Activated CD4-positive, alpha-beta T cell treated with anti-CD3 and anti-CD28 coated beads, Interleukin-2, amount 50 U/mL, for 48 hours (primary cell): ENCODE measurements at places on chromosomes 6 and 20.

GRCh38 chr6:160022793-160023192 is 53.9 kb downstream of the IGF2R start:
- DNase-seq: no peak

GRCh38 chr6:5044866-5045265 is 40.3 kb upstream of the PPP1R3G start:
- no peak for DNase-seq

DNA sequence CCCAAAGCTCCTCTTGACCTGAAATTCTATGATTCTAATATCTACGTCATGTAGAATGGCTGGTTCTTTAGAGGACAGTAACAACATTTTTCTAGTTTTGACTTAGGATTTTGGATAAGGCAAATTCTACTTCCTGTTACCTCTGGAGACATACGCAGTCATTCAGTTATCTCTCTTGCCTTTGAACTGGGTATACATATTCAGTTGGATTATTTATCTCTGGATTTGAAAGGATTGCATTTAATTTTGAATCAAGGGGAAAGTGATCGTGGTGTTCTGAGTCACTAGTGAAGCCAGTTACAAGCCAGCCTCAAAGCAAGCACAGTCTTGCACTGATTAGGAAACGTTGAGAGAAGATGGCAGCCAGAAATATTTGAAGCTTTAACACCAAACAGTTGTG is 35.3 kb upstream of the BCAS1 start:
- DNase-seq: no peak

GRCh38 chr6:154622618-154623336 is 110.4 kb upstream of the SCAF8 start:
- DNase-seq: no peak

- no peak for DNase-seq
Measured at GRCh38 chr6:125797120-125797885, 6.5 kb downstream of the NCOA7 start.

DNA sequence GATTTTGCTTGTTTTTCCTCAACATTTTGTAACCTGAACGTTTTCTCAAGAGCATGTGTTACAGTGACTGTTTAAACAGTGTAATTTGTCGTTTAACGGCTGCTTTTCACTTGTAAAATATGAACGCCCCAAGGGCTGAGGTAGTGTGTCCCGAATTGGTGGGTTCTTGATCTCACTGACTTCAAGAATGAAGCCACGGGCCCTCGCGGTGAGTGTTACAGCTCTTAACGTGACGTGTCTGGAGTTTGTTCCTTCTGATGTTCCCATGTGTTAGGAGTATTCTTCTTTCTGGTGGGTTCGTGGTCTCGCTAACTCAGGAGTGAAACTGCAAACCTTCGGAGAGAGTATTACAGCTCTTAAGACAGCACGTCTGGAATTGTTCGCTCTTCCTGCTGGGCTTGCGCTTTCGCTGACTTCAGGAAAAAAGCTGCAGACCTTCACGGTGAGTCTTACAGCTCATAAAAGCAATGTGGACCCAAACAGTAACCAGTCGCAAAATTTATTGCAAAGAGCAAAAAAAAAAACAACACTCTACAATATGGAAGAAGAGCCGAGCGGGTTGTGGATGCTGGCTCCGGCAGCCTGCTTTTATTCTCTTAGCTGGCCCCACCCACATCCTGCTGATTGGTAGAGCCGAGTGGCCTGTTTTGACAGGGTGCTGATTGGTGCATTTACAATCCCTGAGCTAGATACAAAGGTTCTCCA is 25.1 kb upstream of the TRIM27 start:
- no peak for DNase-seq

DNA sequence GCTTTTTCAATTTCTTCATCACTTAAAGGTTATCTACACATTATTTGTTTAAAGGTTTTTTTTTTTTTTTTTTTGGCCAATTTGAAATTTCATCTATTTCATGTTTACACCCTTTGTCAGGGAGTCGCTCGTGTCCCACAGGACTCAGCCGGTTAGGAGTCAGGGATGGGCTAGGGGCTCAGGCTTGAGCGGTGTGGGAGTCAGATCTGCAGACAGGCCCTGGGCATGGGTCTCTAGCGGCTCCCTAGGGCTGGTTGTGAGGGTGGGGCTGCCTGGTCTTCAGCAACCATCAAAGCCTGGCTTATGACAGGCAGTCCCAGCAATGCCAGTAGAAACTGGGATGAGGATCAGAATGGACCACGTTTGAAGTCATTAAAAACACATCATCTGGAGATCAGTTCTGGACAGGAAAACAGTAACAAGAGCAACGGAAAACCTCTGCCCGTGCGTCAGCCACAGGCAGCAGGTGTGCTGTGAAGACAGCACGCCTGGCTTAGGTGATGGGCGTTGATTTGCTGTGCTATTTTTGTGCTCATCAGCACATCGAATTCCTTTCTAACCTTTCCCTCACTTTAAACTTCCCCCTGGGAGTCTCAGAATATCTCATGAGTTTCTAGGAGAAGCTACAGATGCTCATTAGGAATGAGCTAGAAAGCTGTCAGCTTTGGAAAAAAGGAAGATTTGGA is 91.3 kb upstream of the MPC1 start:
- DNase-seq: no peak

- no peak for DNase-seq
Measured at GRCh38 chr6:137647762-137648447, 153.7 kb upstream of the OLIG3 start.

DNA sequence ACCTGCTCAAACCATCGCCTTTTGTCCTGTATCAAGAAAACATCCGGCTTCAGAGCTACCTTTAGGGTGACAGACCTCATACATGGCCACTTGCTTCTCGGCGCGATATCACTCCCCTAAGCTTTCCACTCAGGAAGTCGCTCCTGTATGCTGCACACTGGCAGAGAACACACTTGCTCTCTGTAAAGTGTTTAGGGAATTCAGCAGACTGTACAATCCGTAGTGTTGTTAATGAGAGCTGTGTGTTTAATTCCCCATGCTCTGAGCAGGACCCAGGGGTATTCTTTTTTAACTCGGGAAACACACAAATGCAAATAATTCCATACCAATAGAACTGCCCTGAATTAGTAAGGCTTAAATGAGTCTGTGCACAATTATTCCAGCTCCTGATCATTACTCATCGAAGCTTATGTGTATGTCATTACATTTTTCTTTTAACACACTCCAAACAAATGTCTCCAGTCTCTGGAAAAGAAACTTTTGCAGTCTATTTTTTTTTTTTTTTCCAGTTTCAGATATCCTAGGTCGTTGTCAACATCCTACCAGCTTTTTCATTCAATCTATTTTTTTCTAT is 338.7 kb upstream of the ARID1B start:
- no peak for DNase-seq

DNA sequence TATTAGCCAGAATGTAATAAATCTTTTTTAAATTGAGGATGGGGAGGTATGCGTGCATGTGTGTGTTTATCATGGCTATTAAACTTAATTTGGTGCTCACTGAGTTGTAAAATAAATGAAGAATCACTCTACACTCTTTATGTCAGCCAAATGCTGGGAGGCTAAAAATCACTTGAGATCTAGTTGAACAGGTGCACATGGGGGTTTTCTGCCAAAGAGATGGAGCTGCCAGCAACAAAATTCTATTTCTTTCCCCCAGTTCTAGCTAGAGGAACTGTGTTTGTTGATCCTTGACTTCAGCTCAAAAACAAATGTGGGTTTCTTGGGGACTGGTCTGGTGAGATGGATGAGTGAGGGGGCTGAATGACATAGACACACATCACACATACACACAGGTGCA is 183.3 kb upstream of the BTBD3 start:
- DNase-seq: no peak

- no peak for DNase-seq
Measured at GRCh38 chr20:30500829-30501440, 756.5 kb upstream of the DEFB115 start.

GRCh38 chr6:34226731-34227586 is 9.7 kb upstream of the HMGA1 start:
- no peak for DNase-seq

- no peak for DNase-seq
Measured at GRCh38 chr6:118186672-118187567, 279.9 kb downstream of the SLC35F1 start.

GRCh38 chr6:33808641-33809180 is 4.9 kb upstream of the MLN start:
- no peak for DNase-seq

- no peak for DNase-seq
Measured at GRCh38 chr6:14824060-14824459, 421.8 kb upstream of the JARID2 start.

GRCh38 chr20:51972056-51972455 is 169.7 kb upstream of the SALL4 start:
- no peak for DNase-seq

- no peak for DNase-seq
Measured at GRCh38 chr6:86331919-86332318, 605.4 kb upstream of the HTR1E start.

DNA sequence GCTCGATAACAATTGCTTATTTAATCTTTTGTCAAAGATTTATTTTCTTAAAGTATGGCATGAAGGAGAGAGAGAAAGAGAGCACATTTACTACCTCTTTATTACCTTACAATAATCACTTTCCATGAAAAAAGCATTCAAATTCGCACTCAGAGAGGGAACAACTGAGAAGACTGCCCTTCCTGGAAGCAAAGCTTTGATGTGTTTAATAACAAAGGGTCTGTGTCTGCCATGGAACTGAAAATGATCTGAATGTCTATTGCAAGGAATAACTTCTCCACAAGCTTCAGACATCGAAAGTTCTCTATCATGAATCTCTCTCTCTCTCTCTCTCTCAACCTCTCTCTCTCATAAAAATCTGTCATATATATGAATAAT is 308.9 kb downstream of the HDGFL1 start:
- DNase-seq: no peak

DNA sequence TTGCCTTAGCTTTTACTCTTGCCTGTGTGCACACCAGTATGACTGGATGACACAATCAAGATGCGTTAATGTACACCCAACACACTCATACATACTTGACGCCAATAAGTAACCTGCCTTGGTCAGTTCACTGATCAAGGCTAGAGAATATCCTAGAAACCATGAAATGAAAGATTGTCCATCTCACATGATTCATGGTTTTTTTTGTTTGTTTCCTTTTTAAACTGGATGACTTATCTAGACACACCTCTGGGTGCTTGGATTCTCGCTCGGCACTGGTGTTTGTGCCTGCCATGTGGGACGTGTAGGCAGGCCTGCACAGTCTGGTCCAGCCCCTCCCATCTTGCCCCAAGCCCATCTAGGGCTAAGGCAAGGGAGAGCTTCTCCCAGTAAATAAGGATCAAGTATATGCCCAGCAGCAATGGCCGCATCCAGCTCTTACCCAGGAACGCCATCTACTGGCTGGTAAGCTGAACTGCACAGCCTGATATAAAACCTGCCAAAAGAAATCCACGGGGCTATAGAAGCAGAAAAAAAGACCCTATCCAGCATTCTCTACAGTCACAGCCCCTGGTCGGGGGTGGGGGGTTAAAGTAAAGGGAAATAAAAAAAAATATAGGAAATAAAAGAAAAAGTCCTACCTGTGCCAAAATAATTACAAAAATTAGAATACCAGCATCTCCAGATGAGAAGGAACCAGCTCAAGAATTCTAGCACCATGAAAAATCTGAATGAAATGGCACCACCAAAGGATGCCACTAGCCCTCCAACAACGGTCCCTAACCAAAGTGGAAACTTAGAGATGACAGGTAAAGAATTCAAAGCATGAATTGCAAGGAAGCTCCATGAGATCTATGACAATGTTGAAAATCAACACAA is 73.3 kb downstream of the OTOR start:
- peak; percentile 21 for DNase-seq

DNA sequence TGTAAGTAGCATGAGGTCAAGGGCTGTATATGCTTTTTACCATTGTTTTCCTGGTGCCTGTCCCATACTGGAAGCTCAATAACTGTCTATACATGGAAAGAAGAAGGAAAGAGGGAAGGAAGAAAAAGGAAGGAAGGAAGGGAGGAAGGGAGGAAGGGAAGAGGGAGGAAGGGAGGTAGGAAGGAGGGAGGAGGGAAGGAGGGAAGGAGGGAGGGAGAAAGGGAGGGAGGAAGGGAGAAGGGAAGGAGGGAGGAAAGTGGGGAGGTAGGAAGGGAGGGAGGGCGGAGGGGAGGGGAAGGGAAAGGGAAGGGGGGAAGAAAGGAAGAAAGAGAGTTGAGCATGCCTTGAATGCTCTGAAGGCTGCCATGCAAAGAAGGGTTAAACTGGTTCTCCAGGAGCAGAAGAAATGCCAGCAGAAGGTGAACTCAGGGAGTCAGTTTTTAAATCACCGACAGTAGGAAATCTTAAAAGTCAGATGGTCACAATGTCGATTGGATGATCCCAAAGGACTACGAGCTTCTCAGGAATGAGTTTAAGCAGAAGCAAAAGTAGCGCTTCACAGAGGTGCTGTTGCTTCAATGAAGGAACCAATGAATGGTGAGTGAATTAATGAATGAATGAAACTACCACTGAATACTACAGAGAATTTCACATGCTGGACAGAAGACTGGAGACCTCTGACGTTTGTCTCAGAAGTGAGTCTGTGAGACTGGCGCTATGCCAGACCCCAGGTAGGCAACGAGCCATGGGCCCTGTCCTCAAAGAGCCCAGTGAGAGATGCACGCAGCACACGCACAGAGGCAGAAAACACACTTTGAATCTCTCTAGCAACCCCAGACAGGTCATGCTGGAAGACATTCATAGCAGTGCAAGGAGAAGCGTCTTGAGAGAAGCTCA is 117.6 kb downstream of the MRPL14 start:
- no peak for DNase-seq

DNA sequence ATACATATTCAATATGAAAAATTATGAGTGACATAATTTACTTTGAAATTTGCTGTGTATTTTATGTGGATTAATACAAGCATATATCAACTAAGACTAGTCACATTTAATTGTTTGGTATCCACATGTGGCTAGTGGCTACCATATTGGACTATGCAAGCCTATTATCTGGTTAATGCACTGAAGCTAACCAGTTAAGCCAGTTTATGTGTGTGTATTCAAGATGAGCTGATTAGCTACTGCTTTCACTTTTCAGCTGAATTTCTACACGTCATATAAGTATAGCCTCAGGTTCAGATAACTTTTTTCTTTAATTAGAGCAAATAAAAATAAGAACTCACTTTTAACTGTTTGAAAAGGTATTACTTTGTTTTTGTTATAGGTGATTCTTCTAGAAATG is 903.7 kb downstream of the TFAP2A start:
- no peak for DNase-seq

DNA sequence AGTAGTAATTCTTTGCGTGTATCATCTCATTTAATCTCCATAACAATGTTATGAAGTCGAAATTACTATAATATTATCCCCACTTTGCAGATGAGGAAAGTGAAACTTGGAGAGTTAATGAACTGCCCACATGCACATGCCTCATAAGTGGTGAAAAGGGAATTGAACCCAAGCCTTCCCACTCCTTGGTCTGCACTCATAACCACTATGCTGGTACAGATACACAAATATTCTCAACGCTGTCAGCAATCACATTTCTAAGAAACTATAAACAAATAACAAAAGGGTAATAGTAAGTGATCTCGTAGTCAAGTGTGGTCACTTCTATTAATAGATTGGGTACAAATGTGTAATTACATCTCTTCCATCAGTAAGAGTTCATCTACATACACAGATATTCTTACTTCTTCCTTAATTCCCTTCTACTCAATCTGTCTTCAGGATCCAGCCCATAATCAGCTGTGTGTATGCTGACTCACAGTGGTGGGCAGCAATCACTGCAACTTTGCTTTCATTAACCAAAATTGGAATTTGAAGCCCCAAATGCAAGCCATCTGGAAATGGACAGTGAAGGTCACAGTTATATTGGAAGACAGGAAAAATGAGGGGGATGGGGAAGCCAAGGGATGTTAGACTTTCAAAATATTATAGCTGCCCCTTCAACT is 6.6 kb downstream of the PRSS35 start:
- no peak for DNase-seq
